Stomach (tissue), 19 donors: ENCODE measurements at places on chromosomes 3 and 15. TPM values are rescaled to one million over a fixed set of nuclear protein-coding genes. Genes with fewer than 3 reads are reported as not detected.

DNA sequence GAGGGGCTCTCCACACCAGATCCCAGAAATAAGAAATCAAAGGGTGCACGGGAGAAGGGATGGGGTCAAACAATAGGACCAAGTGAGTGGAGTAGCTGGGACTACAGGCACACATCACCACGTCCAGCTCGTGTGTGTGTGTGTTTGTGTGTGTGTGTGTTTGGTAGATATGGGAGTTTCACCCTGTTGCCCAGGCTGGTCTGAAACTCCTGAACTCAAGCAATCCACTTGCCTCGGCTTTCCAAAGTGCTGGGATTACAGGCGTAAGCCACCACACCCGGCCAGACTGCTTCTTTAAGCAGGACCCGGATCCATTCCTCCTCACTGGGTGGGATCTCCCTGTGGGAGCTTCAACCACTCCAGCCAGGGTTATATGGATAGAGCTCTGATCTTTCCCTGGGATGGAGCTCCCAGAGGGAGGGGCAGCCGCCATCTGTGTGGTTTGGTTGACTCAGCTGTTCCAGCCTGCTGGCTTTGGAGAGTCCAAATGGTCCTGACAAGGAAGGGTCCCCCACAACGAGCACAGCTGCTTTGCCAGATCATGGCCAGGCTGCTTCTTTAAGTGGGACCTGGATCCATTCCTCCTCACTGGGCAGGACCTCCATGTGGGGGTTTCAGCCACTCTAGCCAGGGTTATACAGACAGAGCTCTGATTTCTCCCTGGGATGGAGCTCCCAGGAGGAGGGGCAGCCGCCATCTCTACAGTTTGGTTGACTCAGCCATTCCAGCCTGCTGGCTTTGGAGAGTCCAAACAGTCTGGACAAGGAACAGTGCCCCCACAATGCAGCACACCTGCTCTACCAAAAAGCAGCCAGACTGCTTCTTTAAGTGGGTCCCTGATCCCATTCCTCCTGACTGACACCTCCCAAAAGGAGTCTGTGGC, 9.1 kb upstream of the AVEN start:
- no peak for DNase-seq

DNA sequence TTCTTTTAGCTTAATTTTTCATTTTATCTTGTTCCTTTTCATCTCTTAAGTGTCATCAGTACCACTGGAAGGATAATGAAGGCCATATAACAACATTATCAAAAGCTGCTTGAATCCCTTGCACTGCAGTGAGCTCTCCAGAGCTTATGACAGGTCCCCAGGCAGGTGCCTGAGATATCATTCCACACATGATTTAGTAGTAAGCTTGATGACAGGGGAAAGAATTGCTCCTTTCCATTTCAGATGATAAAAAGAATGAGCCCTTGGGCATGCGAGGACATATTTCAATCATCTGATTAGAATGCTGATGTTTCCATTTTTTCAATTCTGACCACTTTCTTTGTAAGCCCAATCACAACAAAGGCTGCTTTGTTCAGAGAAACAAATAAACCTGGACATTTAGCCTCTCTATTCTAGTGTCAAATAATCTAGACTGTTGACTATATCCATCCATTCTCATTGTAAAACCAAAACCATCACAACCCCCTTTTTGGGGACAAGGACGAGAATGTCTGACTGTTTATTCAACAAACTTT, 567.8 kb downstream of the IGSF11 start:
- DNase-seq, result no peak

DNA sequence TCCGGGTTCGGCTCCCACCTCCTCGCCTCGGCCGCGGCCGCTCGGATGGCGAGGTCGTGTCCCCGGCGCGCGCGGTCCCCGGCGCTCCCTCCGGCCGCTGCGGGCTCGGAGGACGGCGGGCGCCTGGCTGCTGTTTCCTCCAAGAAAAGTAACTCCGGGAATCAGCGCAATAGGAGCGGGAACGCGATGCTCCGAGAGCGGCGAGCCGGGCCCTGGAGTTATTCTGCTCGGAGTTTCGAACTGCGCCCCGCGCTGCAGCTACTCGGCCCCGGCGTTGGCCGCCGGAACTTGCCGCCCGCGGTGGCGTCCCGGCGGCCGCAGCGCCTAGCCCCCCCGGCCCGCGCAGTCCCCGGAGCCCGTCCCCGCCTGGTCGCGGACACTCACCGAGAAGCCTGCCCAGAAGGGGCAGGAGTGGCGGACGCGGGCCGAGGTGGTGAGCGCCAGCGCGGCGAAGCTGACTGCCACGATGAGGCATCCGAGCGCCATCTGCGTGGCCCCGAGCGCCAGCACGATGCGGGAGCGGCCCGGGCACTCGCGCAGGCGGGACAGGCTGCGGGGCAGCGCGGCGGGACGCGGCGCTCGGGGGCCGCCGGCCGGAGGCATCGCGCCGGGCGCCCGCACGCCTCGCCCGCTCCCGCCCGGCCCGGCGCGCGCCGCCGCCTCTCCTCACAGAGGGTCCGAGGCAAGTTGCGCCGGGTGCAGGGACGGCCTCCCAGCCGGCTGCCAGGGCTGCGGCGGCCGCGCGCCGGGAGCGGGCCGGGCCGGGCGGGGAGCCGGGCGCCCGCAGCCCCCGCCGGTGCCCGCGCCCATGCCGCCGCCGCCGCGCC, 251.9 kb downstream of the TJP1 start:
- DNase-seq, result no peak

DNA sequence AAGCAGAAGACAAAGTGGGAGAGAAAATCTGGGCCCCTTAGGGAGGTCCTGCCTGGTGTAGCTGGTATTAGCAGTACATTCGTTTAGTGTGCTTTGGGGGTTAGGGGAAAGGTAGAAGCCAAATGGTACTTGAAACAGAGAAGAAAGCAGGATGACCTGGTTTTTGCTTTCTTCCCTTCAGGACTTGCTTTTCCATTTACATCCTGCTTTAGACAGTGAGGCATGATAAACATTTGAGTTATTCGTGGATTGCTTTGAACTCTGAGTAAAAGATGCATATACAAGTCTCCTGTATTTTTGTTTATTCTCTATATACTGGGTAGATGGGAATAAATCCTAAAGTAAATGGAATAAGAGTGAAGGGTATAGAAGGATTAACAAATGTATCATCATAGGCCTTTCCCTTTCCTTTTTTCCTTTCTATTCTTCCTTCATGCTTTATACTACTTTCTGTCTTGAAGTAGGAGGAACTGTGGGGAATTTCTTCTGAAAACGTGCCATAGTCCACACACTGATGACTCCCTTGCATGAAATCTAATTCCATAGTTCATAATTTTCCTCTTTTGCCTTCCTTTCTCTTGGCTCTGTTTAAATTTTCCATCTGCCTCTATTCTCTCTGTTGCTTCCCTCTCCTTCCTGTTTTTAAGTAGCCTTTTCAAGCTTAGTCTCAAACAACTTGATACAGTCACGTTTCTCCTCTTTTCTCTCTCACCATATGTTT, 139.5 kb upstream of the RBMS3 start:
- DNase-seq, result no peak

GRCh38 chr3:17974206-17974841, 231.9 kb upstream of the TBC1D5 start:
- DNase-seq, result no peak

GRCh38 chr15:38541026-38541425, 23.6 kb downstream of the RASGRP1 start:
- no peak for DNase-seq

- DNase-seq, result no peak
Observed at GRCh38 chr3:114179575-114179974, 723 bp upstream of the DRD3 start.

GRCh38 chr15:78873793-78874765, 1.4 kb downstream of the MORF4L1 start:
- peak; percentile 73 for DNase-seq

DNA sequence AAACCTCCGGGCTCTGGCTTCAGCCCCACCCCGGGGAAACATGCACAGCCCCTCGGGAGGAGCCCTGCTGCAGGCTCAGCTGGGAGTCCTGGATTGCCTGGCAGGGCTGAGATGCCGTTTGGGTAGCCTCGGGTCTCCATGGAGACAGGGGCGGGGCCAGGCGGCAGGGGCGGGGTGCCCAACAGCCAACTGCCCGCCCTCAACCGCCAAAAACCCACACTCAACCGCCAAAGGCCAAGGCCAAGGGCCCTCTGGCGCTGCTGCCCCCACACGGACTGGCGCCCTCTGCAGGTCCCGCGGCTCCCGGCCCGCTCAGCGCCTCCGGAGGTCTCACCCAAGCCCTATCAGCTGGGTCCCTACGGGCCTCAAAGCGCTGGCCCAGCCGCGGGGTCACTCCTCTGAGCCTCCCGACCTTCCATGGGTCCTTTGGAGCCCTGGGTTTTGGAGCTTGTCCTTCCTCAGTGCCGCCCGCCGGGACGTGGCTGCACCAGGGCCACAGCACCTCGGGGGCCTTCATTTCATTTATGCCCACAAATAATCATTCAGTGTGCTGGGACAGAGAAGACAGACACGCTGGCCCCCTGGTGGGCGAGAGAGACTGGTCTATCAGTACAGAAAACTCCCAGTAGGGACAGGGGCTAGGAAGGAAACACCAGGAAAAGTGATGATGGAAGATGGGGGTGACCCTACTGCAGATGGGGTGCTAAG, 33.5 kb upstream of the ACAD9 start:
- peak; percentile 85 for DNase-seq

DNA sequence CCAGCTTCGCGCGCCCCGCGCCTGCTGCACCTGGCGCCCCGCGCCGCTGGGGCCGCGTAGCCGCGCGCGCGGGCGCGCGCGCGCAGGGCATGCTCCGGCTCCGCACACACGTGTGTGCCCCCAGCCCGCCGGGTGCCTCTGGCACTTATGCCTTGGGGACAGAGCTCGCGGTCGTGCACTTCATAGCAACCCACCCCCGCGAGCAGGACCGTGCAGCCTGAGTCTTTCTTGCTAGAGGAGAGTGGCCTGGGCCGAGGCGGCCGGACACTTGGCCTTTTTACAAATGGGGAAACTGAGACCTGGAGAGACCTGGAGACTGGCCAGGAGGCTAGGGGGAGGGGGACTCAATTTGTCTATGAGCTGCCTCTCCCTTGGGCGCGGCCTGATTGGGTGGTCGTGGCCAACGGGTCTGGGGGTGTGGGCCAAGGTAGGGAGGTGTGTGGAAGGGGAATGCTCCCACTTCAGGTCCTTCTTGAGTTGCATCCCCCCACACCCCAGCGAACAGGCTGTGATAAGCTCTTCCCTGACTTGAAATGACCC, 562 bp downstream of the NBEAL2 start:
- no peak for DNase-seq

DNA sequence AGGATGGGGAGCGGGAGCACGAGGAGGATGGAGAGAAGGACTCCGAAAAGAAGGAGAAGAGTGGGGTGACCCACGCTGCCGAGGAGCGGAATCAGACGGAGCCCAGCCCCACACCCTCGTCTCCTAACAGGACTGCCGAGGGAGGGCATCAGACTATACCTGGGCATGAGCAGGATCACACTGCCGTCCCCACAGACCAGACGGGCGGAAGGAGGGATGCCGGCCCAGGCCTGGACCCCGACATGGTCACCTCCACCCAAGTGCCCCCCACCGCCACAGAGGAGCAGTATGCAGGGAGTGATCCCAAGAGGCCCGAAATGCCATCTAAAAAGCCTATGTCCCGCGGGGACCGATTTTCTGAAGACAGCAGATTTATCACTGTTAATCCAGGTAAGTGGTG, 169.8 kb downstream of the FEZF2 start:
- no peak for DNase-seq

- DNase-seq, result no peak
Observed at GRCh38 chr3:46356909-46357308, 3.0 kb downstream of the CCR2 start.

DNA sequence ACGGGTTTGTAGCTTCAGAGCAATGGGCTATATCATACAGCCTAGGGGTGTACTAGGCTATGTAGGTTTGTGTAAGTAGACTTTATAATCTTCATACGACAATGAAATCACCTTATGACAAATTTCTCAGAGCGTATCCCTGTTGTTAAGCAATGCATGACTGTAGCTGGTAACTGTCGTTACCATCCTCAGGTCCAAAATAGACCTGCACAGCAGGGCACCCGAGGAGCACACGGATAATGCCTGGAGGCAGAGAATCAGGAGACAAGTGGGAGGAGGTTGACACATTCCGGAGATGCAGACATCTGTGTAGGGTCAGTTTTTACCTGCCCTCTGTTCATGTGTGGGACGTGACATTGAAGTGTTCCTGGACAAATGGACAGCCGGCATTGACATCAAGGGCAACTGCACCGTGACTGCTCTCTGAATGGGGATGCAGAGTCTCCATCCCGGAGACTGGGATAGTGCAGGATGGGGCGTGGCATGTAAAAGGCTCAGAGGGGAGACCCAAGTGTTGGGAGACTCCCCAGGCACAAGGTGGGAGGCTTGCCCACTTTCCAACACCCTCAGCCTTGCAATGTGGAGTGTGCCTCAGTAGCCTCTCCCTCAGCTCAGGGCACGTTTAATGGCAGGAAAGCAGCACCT, 45.9 kb upstream of the PGPEP1L start:
- DNase-seq, result no peak

DNA sequence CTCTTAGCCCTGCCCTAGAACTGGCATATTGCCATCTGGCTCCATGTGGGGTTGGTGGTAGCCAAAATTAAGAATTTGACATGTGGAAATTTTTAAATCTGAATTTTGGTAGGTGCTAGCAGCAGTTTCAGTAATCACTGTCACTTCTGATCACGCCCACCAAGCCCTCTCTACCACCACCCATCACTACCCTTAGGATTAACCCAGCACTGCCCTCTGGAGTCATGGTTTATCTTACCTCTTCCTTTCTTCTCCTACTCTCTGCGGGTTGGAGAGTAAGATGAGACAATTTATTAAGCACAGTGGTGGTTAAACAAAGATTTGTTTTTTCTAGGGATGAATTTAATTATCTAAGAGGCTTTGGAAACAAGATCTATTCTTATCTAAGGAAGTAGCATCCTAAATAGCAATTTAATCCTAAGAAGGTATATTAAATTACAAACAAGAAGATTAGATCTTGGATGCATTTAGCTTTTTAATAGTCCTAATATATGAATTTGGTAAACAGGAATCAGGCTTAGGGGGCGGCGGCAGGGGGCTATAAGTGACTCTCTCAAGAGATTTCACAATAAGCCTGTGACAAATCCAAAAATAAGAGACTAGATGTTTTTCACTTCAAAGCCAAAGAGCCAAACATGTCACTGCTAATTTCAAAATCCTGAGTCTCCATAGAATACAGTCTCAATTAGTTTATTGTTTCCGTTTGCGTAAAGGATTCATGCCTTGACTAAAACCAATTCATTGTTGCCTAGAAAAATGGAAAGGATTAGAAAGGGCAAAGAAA, 498.4 kb upstream of the UBE2E2 start:
- no peak for DNase-seq

GRCh38 chr15:25737218-25737643, 125.9 kb downstream of the ATP10A start:
- no peak for DNase-seq

DNA sequence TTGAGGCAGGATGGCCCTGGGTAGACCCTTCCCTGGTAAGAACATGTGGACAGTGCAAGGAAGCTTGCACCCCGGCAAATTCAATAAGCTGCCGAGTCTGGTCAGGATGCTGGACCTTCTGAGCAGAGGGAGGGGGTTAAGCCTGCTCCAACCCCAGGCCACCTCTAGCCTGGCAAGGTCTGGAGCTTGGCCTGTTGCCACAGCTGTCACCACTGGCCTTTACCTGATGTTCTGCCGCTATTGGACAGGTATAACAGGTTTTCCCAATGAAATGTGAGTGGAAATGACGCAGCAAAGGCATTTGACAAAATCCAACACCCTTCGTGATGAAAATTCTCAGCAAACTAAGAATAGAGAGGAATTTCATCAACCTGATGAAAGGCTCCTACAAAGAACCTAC, 699 bp upstream of the MESP1 start:
- peak; percentile 75 for DNase-seq

Gene MYRIP
- total RNA-seq, result 10.7 TPM

Gene TRH
- total RNA-seq, result 0.37 TPM

Gene GNAI2
- 211 TPM for total RNA-seq

Gene CHRM5
- total RNA-seq, result not detected

Gene ZNF502
- 7.1 TPM for total RNA-seq

Gene CAND2
- under 0.01 TPM for total RNA-seq

Gene GNAT1
- not detected for total RNA-seq

Gene BTLA
- not detected for total RNA-seq
